ENCODE measurements at places on chromosomes 11 and 22.

DNA sequence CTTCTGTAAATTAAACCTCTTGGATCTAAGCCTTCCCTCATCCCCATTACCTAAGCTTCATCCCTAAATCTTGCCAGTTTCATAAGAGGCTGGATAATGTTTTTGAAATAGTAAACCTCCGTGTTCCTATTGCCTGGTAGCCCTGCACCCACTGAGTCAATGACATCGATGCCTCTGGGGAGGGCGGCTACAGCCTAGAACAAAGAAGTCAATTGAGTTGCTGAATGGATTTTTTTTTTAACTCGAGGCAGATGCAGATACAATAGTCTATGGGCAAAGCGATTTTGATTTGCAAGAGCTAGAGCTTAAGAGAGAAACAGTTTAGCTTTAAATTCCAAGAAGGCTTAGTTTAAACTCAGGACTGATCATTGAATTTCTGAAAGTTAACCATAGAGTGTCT is 121.3 kb downstream of the NECTIN1 start:
- no peaks in the 10 kb centered on the region for H3K4me1 ChIP-seq
- H3K36me3 ChIP-seq: no peaks in the 10 kb centered on the region
- peak overlapping the region; percentile 57 for H3K27ac ChIP-seq
- no peak for DNase-seq

- H3K4me1 ChIP-seq: no peaks in the 10 kb centered on the region
- H3K27me3 ChIP-seq: no peaks in the 10 kb centered on the region
- H3K27ac ChIP-seq: no peak overlapping the region
- no peak overlapping the region for H3K4me3 ChIP-seq
- no peak for DNase-seq
Observed at GRCh38 chr22:37418627-37419369, 8.5 kb downstream of the ELFN2 start.

DNA sequence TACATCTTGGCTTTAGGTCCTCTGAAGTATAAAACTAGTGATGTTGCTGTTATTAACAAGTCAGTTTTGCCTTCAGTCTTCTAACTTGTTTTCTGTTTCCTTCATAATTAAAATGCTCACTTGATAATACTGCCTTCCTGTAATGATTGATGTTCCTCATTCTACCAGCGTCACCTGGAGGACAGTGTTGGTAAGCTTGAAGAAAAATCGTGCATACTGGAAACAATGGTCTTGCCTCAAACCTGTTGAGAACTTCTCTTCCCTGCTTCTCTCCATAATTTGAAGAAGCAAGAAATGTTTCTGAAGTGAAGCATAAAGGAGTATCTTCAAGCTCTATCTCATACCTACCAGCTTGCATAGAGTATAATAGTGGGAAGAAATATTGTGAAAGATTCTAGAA is 3.0 kb downstream of the YWHAH start:
- H3K4me1 ChIP-seq: peaks cover 53% of the 10 kb centered on the region
- no peak for DNase-seq
- peak overlapping the region; percentile 97 for H3K27ac ChIP-seq
- H3K36me3 ChIP-seq: no peaks in the 10 kb centered on the region

GRCh38 chr11:81497202-81497804 is 1236.4 kb downstream of the FAM181B start:
- H3K27ac ChIP-seq: no peak overlapping the region
- H3K4me3 ChIP-seq: no peak overlapping the region
- H3K4me1 ChIP-seq: peaks cover 6% of the 10 kb centered on the region

- H3K4me3 ChIP-seq: no peak overlapping the region
- DNase-seq: no peak
- no peaks in the 10 kb centered on the region for H3K4me1 ChIP-seq
- no peak overlapping the region for H3K27ac ChIP-seq
Observed at GRCh38 chr11:57983191-57983590, 40.5 kb upstream of the OR9Q1 start.

DNA sequence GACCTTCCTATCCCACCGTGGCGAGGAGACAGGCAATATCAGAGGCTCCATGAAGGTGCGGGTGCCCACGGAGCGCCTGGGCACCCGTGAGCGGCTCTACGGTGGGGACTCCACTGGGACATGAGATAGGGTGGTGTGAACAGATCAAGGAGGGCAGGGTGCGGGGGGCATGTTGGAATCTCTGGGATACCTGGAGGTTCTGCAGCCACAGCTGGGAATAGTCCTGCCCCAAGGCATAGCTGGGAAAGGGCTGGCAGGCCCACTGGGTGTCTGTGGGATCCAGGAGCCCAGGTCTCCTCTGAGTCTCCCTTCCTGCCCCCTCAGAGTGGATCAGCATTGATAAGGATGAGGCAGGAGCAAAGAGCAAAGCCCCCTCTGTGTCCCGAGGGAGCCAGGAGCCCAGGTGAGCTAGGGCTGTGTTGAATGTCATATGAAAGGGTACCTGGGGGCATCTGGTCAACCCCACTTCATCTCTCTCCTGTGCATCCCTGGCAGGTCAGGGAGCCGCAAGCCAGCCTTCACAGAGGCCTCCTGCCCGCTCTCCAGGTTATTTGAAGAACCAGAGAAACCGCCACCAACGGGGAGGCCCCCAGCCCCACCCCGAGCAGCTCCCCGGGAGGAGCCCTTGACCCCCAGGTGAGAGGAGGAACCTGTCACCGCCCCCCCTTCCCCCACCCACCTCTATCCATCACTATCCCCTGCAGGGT is 8.5 kb downstream of the PHOX2A start:
- H3K4me3 ChIP-seq: no peak overlapping the region
- peaks cover 37% of the 10 kb centered on the region for H3K36me3 ChIP-seq
- H3K4me1 ChIP-seq: peaks cover 49% of the 10 kb centered on the region
- H3K27me3 ChIP-seq: no peaks in the 10 kb centered on the region
- no peak overlapping the region for H3K27ac ChIP-seq

DNA sequence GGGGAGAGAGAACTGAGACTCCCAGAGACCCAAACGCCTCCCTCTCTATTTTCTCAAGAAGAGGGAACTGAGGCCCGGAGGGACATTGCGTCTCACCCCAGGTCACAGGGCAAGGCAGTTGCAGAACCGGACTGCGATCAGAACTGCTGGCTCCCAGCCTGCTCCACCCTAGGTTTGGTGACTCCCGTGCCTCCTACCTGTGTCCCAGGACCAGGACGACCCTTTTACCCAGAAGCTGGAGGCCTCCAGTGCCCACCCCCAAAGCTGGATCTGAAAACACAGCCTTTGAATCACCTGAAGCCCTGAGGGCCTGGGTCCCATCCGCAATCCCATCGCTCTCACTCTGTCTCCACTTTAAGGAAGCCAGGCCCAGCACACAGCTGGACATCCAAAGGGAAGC is 1.4 kb downstream of the GSTT4 start:
- H3K4me3 ChIP-seq: no peak overlapping the region
- no peaks in the 10 kb centered on the region for H3K27me3 ChIP-seq
- H3K4me1 ChIP-seq: no peaks in the 10 kb centered on the region
- H3K36me3 ChIP-seq: no peaks in the 10 kb centered on the region
- no peak overlapping the region for H3K27ac ChIP-seq

DNA sequence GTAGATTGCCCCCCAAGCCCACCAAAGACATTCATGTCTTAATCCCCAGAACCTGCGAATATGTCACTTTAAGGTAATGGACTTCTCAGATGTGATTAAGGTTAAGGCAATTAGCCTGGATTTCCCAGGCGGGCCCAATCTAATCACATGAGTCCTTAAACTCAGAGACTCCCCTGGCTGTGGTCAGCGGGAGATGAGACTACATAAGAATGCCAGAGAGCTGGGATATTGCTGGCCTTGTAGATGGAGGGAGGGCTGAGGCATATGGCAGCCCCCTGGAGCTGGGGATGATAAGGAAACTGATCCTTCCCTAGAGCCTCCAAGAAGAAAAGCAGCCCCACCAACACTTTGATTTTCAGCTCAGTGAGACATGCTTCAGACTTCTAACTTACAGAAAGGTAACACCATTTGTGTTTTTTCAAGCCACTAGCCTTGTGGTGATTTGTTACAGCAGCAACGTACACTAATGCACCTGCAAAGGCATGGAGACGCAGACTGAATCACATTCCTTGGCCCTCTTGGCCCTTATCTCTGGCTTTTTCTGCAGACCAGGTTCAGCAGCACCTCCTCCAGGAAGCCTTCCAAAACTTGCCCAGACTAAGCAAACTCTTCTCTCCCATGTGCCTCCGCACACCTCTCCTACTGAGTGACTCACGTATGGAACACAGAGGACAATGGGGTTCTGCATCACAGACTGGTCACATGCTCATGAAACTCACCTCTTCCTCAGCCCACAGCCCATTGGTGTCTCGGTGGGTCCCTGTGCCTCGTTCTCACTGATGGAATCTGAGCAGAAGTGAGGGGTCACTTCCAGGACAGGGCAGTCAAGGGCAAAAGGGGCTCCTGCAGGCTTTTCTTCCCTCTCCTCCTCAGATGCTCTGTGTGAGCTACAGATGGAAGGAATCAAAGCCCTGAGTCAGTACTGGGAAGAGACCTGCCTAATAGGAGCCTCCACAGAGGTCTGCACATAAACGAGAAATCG is 86.3 kb upstream of the HMGXB4 start:
- H3K27ac ChIP-seq: no peak overlapping the region
- H3K4me1 ChIP-seq: no peaks in the 10 kb centered on the region
- no peaks in the 10 kb centered on the region for H3K36me3 ChIP-seq
- no peak for DNase-seq
- no peak overlapping the region for H3K4me3 ChIP-seq

GRCh38 chr11:120229451-120230424 is 10.2 kb upstream of the POU2F3 start:
- H3K27me3 ChIP-seq: no peaks in the 10 kb centered on the region
- no peaks in the 10 kb centered on the region for H3K4me1 ChIP-seq
- peak overlapping the region; percentile 65 for H3K27ac ChIP-seq
- no peak overlapping the region for H3K4me3 ChIP-seq
- DNase-seq: no peak

DNA sequence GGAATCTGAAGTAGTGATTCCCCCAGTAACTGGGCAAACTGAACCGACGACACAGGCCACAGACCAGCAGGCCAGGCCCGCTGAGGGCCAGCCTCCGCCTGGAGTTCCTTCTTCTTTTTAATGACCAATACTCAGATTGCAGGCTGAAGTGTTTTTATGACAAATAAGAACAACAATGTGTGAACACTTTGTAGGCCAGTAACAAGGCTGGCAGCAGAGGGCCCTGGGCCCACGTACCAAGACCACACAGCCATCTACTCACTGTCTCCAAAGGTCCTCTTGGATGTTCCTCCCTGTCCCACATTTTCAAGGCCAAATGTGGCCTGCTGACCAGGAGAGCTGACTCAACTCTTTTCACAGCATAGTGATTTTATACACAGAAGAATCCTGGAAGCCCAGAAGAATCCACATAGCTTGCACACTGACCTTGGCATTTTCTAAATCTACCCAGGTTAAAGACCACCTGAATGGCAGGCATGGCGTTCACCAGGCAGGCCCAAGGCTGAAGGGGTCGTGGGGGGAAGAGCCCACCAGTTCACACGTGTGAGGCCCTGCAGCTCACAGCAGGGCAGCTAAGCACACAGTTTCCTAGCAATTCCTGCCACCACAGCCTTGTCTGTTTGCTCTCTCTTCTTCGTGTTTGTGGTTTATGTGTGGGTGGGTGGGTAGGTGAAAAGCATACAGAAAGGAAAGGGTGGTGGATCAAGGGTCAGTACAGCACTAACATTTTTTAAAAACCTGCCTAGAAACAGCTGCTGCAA is 13.3 kb downstream of the SMCO4 start:
- H3K4me1 ChIP-seq: peaks cover 40% of the 10 kb centered on the region
- H3K27ac ChIP-seq: peak overlapping the region; percentile 84
- H3K27me3 ChIP-seq: no peaks in the 10 kb centered on the region

DNA sequence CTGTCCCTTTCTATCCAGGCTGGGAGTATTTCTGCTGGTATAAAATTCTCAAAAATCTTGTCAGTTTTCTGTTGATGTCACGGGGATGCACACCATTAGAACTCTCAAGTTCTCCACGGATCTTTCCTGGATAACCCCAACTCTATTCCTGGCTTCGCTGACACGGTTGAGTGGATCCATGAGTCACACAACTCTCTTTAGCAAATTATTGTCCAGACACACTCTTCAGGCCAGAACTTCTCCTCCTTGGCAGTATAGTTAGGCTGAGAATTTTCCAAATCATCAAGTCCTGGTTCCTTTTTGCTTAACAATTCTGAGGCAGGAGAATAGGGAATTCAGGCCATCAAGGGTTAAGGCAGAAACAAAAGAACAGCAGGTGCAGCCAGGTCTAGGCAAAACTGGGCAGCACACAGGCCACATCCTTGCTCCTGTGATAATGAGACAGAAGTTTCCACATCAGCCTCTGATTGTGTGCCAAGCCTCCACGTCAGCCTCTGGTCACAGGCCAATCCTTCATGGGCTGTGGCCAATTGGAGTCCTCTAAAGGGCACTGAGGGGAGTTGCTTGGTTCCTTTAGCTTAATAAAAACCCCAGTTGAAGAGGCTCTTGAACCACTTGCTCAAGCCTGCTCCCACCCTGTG is 5.7 kb upstream of the ACAT1 start:
- peak overlapping the region; percentile 77 for H3K27ac ChIP-seq
- peak; percentile 86 for DNase-seq
- no peaks in the 10 kb centered on the region for H3K27me3 ChIP-seq
- H3K4me1 ChIP-seq: peaks cover 18% of the 10 kb centered on the region
- H3K36me3 ChIP-seq: no peaks in the 10 kb centered on the region

DNA sequence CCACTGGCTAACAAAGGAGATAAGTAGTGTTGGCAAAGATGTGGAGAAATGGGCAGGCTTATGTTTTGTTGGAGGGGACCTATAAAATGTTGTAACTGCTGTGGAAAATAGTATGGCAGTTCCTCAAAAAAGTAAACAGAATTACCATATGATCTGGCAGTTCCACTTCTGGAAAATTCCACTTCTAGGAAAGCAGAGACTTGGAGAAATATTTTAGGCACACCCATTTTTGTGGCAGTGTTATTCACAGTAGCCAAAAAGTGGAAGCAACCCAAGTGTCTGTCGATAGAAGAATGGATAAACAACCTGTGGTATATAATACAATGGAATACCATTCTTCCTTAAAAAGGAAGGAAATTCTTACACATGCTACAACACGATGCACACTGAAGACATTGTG is 57.0 kb upstream of the ADORA2A start:
- H3K27me3 ChIP-seq: no peaks in the 10 kb centered on the region
- H3K27ac ChIP-seq: no peak overlapping the region
- H3K4me1 ChIP-seq: no peaks in the 10 kb centered on the region
- H3K36me3 ChIP-seq: peaks cover 80% of the 10 kb centered on the region

DNA sequence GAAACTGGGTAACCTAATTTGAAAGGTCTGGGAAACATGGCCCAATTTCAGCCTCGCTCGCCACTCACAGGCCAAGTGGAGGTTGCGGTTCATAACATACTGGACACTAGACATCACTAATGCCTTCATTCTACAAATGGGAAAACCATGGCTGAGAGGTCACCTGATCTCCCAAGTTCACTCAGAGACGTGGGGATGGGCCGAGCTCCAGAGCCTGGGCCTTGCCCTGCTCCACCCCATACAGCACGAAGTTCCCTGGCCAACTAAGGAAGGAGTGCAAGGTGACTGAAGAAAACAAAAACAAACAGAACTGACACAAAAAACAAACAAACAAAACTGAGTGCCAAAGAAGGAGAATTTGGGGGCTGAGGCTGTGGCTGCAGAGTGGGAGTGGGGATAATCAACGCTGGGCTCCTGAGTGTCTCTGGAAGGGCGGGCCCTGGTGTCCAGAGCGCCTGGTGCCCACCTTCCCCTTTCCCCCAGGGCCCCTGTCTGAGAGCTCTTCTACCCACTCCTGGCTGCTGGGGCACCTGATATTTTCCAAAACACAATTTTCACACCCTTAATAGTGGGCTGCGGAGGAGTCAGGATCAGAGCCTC is 46.5 kb upstream of the ADA2 start:
- no peak for DNase-seq
- H3K27ac ChIP-seq: no peak overlapping the region
- no peak overlapping the region for H3K4me3 ChIP-seq
- no peaks in the 10 kb centered on the region for H3K4me1 ChIP-seq

- H3K4me3 ChIP-seq: no peak overlapping the region
- H3K36me3 ChIP-seq: no peaks in the 10 kb centered on the region
- H3K27ac ChIP-seq: peak overlapping the region; percentile 79
- DNase-seq: peak; percentile 35
- no peaks in the 10 kb centered on the region for H3K27me3 ChIP-seq
Observed at GRCh38 chr22:30205281-30206115, 41.1 kb downstream of the LIF start.
